Suprapubic skin (tissue), 4 donors: ENCODE measurements at places on chromosomes 3 and 15.

DNA sequence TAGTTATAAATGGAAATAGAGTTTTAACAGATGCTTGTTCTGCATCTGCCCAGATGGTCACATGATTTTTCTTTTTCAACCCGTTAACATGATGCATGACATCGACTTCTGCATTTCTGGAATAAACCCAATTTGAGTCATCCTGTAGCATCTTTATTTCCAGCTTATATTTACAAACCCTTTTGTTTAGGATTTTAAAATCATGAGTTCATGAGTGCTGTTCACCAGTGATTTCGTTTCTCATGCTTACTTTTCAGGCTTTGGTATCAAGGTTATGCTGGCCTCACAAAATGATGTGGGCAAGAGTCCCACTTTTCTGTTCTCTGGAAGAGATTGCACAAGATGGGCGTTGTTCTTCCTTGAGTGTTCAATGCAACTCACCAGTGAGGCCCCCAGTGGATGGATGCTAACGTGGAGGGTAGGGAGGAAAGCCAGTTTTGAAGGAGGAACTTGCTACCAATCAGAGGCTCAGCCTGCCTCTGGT, 5.2 kb downstream of the HRH1 start:
- H3K27me3 ChIP-seq, result peaks cover 6% of the 10 kb centered on the region
- no peak overlapping the region for H3K4me3 ChIP-seq
- H3K4me1 ChIP-seq, result peaks cover 36% of the 10 kb centered on the region
- H3K36me3 ChIP-seq, result no peaks in the 10 kb centered on the region
- DNase-seq, result no peak

DNA sequence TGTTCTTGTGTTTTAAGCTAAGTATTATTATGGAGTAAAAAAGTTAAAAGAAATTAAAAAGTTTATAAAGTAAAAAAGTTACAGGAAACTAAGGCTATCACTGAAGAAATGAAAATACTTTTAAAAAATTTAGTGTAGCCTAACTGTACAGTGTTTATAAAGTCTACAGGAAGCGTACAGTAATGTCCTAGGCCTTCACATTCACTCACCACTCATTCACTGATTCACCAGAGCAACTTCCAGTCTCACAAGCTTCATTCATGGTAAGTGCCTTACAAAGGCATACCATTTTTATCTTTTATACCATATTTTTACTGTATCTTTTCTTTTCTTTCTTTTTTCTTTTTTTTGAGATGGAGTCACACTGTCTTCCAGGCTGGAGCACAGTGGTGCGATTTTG, 40.7 kb upstream of the SCN5A start:
- no peak for DNase-seq
- no peaks in the 10 kb centered on the region for H3K27me3 ChIP-seq
- H3K4me1 ChIP-seq, result no peaks in the 10 kb centered on the region
- no peak overlapping the region for H3K27ac ChIP-seq

DNA sequence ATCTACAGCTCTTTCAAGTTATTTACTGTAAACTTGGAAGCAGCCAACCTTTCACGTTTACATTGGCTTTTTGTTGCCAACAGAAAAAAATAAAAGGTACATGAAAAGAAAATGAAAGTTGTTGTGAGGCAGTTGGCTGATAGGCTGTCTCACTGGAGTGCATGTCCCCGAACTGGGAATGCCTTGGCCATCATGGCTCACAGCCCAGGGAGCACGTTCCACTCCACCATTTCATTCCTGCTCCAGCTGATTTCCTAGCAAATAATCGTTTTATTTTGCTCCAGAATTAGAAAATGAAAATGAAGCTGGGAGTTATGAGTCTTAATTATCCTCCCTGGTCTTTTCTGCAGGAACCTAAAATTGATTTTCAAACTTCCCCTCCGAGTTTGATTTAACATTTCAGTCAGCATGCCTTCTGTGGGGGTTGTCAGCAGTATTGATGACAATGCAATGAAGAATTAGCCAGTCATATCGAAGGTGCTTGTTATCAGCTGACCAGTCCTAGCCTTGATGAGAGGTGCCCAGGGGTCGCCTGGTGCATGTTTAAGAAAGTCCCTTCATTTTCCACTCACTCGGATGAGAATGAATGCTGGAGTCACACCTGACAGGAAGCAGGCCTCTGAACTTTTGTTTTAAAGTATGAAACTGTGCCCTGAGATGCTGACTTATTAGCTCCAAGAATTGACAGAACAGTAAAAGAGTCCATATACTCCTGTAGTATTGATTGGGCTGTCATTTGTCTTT, 293.7 kb upstream of the TRIM42 start:
- H3K27me3 ChIP-seq, result no peaks in the 10 kb centered on the region
- DNase-seq, result no peak
- no peak overlapping the region for H3K27ac ChIP-seq

- H3K27ac ChIP-seq, result no peak overlapping the region
- H3K4me3 ChIP-seq, result no peak overlapping the region
- no peaks in the 10 kb centered on the region for H3K36me3 ChIP-seq
- H3K4me1 ChIP-seq, result no peaks in the 10 kb centered on the region
Observed at GRCh38 chr15:29934251-29934650, 112.0 kb upstream of the TJP1 start.
